Occipital lobe (tissue), 3 donors: ENCODE measurements at places on chromosomes 1 and 21. TPM values are rescaled to one million over a fixed set of nuclear protein-coding genes. Genes with fewer than 3 reads are reported as not detected.

Gene MYBPHL
- not detected for total RNA-seq

GRCh38 chr1:181484821-181485220 lies 1.5 kb downstream of the CACNA1E start:
- DNase-seq, result no peak

Gene CPLANE2
- total RNA-seq, result 19.0 TPM

DNA sequence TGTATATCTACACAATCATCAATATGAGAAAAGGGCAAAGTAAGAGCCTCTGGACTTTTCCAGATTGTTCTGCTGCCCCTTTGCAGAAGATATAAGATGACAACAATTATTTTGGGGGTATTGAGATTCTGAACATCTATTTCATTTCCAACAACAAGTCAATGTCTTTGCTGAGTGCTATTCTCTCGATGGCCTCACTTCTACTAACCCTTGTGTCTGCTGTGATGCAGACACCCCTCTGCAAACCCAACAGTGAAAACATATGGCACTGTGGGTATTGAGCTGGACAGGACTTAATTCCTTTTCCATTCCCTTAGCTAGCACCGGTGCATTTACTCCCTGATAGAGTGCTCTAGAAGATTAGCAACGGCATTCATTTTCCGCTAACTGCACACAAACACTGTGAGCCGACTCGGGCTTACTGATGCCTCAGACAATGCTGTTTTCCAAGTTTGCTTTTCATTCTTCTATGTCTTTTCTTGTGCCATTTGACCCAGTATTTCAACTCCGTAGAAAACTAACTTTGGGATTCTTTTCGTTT lies 33.4 kb upstream of the SMYD2 start:
- DNase-seq, result no peak

Gene RNF11
- 148 TPM for total RNA-seq

Gene PPIH
- 16.4 TPM for total RNA-seq

- no peak for DNase-seq
These were observed 479.5 kb downstream of the PLPP3 start for GRCh38 chr1:56099766-56100265.

- DNase-seq, result no peak
These were observed 11.5 kb upstream of the ABCG1 start for GRCh38 chr21:42207426-42207825.

Gene FCRL6
- total RNA-seq, result not detected

- no peak for DNase-seq
These were observed 351.5 kb upstream of the ZP4 start for GRCh38 chr1:238242181-238242580.

- no peak for DNase-seq
These were observed 86.0 kb downstream of the MATN1 start for GRCh38 chr1:30637183-30637980.

- no peak for DNase-seq
These were observed 144.2 kb upstream of the KRTAP19-8 start for GRCh38 chr21:31182231-31183140.

Gene PTPRC
- total RNA-seq, result 4.5 TPM

GRCh38 chr1:110645211-110645610 lies 29.5 kb downstream of the KCNA3 start:
- DNase-seq, result no peak

Gene AKR7A3
- total RNA-seq, result 1.2 TPM

DNA sequence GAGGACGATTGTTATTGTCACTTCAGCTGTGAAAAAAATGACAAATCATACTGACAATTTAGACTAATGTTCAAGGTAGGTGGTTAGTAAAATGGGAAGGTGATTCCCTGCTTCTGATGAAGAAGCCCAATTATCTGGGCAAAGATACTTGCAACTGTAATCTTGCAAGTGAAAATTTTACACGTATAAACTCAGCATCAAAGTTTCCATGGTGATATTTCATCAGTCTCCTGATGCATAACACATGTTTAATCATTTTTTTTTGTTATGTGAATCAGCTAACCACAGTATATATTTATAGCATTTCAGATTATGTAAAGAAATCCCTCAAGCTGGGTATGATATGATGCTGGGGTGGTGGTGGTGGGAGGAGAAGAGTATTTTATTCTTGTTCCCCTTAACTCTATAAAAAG lies 16.4 kb upstream of the KCNK1 start:
- no peak for DNase-seq

Gene RAB25
- not detected for total RNA-seq

Gene TOR3A
- total RNA-seq, result 15.9 TPM

DNA sequence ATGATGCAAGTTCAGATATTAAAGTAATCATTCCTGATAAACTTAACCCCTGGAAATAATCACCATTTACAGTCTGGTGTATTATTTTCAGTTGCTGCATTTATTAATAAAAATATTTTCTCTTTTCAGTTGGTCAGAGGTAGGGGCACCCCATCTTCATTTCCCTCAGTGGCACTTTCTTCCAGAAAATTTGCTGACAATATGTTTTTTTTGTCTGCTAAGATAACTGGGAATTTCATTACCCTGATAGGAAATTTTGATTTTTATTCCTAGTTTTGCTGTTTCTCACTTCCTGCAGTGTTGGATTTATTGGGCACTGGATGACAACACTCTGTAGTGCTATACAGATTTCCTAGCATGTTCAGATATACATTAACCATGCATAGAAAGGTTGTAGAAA lies 33.1 kb upstream of the APOBEC4 start:
- no peak for DNase-seq

Gene ENTREP3
- total RNA-seq, result 3.7 TPM

DNA sequence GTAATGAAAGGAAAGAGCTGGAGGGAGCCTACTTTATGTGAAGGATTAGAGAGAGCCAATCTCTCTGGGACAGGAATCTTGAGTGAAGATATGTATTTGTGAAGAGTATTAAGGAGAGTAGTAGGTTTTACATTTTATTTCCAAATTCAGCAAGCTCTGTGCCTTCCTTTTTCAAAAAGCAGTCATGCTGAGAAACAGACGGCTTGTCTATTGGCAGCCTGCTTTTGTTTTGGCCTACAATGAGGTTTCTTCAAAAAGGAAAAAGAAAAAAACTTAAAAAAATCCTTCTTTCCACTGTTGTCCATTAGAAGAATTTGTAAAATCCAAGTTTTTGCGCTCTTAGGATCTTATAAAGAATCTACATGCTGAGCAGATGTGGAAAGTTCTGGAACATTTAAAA lies 103.6 kb upstream of the PTGFR start:
- no peak for DNase-seq

- DNase-seq, result no peak
These were observed 15.6 kb downstream of the UTP11 start for GRCh38 chr1:38028105-38028591.

DNA sequence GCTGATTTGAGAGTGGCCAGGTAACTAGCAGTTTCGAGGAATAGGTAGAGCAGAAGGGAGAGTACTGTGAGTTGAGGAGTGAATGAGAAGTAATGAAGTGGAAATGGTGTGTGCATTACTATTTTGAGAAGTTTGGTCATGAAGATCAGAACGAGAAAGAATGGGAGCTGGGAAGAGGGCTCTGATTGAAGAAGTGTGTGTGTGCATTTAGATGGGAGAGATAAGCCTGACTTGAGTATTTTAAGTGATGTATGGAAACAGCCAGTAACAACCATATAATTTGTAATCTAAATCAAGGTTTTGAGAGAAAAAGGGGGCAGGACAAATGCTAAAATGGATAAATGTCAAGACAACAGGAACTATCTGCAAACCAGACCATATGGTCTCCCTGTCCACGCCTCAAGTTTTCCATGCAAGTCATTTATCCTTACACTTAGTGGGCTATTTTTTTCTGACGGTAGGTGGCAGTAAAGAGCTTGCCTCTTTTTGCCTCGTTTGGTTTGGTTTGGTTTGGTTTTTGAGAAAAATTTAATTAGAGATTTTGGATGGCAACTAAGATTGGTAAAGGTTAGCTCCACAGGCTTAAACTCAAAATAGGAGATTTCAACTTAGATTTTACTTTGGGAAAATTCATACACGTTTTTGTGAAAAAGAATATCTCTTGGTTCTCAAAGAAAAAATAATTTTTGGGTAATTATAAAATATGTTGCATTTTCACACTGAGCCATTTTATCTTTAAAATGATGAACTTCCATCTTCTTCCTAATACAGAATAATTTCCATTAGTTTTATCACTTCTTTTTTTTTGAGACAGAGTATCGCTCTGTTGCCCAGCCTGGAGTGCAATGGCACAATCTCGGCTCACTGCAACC lies 9.5 kb upstream of the B3GALNT2 start:
- DNase-seq, result no peak

Gene DDAH1
- total RNA-seq, result 37.3 TPM

Gene TDRD5
- total RNA-seq, result 2.7 TPM

- DNase-seq, result no peak
These were observed 114.1 kb upstream of the ETS2 start for GRCh38 chr21:38691631-38692030.

Gene FOXO6
- 5.9 TPM for total RNA-seq

- DNase-seq, result peak; percentile 45
These were observed 50.5 kb upstream of the PPP2R5A start for GRCh38 chr1:212234431-212235395.

- no peak for DNase-seq
These were observed 4.4 kb downstream of the RCSD1 start for GRCh38 chr1:167634435-167634834.

GRCh38 chr1:209601809-209602657 lies 18.5 kb downstream of the CAMK1G start:
- DNase-seq, result no peak

GRCh38 chr1:17617787-17618557 lies 78.5 kb downstream of the ARHGEF10L start:
- DNase-seq, result no peak

Gene GRIK1
- total RNA-seq, result 7.5 TPM

Gene EDN2
- total RNA-seq, result not detected

DNA sequence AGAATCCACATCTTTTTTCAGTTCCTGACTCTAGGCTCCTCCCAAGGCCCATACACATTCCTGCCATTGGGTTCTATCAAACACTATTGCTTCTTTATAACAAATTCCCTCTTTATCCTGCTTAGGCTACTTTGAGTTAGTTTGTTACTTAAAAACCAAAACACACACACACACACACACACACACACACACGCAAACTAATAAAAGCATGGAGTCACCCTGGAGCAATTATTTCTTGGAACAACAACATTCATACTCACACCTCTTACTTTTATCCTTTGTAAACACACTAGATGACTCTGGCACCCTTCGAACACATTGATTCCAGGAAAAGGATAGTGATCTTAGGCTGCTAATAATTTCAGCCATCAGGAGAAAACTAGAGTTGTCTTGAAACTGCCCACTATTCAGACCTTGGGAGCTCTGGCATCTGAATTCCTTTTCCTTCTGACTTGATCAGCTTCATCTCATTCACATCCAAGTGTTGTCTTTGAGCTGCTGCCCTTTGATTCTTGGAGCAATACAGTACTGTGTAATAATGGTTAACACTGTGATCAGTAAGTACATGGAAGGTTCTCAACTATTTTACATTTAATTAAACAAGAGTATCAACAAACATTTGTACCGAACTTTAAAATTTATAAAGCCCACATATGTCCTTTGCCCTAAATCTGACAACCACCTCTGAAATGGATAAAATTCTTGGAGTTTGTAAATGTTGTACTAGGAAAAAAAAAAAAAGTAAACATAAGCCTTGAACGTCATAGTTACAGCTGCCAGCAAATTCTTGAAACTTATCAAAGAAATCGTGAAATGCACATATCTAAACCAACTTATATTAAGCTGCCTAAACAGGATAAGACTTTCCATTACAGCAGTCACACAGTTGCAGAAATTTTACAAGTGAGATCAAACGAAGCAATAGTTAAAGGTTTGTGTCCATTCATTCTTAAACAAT lies 2.8 kb upstream of the SEC22B start:
- no peak for DNase-seq

DNA sequence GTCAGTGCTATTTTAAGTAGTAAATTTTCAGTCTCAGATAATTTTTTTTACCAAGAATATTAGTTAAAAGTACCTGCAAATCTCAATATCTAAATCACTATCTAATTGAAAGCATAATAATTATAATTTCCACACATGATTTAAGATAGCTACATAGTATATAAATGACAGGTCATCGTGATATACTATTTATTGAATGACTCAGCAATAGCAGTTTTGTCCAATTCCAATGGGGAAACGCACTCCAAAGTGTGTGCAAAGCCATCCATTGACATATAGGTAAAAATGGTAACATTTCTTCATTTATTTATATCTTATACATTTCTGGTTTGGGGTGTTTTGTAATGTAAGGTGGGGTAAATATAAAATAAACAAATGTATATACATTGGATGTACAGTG lies 19.5 kb downstream of the ADGRL4 start:
- DNase-seq, result no peak

DNA sequence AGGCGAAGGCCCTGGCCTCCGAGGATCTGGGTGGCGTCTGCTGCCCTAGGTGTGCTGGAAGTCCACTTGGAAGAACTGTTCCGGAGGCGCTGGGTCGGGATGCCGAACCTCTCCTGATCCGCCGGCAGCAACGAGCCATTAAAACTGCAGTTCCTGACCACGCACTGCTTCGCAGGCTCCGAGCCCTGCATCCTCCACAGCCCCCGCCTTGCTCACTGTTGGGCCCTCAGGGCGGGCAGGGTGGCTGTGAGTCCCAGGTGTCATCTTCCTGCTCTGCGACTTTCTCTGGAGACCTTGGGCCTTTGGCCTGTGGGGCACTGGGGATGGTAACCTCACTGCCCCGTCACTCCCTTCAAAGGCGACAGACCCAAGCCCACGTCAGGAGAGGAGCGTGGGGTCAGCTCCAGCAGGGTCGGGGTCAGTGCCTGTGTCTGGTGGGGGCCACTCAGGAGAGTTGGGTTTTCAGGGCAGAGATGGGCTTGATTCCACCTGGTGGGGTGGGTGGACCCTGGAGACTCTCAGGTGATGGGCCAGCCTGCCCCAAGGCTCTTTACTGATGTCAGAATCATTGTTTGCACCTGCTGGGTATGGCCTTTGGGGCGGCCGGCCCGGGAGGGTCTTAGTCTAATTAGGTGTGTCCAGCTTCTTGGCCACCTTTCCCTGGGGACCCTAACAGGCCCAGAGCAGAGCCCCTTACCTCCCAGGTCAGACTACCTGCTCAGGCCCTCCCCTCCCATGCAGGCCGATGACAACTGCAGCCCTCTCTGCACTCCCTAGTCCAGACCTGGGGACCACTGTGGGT lies 3.1 kb downstream of the PRXL2B start:
- no peak for DNase-seq

GRCh38 chr1:110058591-110058990 lies 11.9 kb downstream of the ALX3 start:
- no peak for DNase-seq

Gene PPOX
- total RNA-seq, result 25.4 TPM

DNA sequence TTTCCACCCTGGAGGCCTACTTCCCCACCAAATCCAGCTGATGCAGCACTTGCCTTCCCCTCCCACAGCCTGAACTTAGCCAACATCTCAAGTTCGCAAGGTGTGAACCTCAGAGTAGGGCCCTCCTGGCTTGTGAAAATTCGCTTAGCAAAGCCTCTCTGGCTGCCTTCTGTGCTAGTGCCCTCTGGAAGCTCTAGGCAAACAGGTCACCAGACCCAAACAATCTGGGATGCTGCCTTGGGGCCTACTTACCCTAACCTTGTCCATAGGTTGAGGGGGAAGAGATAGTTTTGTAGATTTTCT lies 30.3 kb upstream of the TRABD2B start:
- no peak for DNase-seq

- DNase-seq, result no peak
These were observed 2.5 kb downstream of the AGO4 start for GRCh38 chr1:35810096-35810881.
